ENCODE measurements at places on chromosomes 16 and 17.
A peak's percentile ranks its signal among the peaks of the same experiment; 100 is the strongest.

- no peak for DNase-seq
These were observed 23.2 kb upstream of the SLC5A11 start for GRCh38 chr16:24822542-24822941.

- DNase-seq = no peak
These were observed 158.6 kb downstream of the AXIN2 start for GRCh38 chr17:65402513-65403496.

DNA sequence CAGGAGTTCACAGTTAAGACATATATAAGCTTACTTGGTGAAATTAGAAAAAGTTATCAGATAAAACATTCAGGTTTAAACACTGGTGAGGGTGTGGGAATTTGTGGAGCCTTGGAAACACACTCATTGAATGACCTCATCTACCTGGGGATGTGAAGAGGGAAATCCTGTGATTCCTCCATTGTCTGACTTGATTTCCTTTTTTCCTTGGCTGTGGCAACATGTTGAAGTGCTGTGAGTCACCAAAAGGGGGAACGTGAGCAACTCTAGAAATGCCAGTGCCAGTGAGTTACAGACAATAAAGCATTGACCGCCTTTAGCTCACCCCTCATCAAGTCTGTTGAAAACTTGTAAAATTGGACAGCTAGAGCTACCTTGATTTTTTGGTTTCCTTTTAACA is 1.8 kb downstream of the HMOX2 start:
- no peak for DNase-seq

DNA sequence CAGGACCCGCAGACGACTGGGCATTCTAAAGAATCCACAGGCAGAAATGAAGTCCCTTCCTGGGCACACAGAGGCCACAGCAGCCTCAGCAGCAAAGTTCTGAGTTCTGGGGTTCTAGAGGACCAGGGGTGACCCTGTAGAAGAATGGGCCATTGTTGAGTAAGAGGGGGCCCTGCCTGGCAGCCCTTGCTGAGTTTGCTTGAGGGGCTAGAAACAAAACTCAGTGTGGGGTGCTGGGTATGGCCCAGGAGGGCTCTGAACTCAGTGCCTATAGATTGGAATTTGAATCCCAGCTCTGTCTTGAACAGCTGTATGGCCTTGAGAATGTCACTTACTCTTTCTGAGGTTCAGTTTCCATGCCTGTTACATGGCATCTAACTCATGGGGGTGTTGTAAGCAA is at the start of gene PDILT:
Gene PDILT (minus strand): TSS at position 101 of the 400 bp plus-strand sequence. CDS start 5,437 bp downstream, outside the sequence.
- no peak for DNase-seq

DNA sequence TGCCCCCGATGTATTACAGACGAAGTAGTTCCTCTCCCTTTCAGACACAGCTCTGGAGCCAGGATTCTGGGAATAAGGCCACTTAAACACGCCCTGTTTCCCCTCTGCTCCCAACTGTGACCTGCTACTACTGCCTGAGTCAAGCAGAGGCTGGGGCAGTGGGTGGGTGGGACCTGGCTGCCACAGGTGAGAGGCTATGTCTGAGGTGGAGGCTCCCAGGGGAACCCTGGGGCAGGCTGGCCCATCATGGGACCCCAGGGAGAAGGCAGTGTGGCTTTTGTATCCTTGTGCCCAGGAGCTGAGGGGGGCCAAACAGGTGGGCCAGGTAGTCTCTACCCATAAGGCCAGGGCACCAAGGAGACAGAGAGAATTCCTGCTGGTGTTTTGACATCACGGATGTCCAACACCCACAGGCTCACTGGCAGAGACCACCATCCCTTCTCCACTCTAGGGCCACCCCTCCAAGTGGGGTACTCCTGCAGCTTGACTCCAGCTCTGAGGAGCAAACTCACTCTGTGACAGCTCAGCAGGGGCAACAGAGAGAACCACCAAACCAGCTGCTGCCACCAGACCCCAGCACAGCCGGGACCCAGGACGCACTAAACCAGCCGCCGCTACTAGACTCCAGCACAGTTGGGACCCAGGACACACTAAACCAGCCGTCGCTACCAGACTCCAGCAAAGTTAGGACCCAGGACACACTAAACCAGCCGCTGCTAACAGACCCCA is 105.3 kb upstream of the SMURF2 start:
- no peak for DNase-seq

DNA sequence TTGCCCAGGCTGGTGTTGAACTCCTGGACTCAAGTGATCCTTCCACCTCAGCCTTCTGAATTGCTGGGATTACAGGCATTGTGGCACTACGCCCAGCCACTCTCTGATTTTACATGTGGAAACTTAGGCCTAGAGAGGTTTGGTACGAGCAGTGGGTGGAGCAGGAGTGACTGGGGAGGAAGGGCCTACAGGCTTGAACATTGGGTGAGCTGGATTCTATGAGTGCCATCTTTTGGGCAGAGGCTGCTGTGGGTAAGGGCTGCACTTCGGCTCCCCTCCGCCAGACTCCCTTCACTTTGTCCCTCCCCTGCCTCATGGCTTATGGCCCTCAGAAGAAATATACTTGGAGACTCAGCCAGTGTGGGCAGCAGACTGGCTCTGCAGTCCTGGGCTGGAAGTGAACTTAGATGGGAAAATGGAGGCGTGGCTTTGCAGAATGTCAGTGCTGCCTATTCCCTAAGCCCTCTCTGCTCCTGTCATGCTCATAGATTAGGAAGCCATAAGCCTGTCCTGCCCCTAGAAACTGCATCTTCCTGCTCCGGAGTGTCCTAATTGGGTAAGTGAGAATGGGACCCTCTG is 9.5 kb upstream of the MRC2 start:
- no peak for DNase-seq

DNA sequence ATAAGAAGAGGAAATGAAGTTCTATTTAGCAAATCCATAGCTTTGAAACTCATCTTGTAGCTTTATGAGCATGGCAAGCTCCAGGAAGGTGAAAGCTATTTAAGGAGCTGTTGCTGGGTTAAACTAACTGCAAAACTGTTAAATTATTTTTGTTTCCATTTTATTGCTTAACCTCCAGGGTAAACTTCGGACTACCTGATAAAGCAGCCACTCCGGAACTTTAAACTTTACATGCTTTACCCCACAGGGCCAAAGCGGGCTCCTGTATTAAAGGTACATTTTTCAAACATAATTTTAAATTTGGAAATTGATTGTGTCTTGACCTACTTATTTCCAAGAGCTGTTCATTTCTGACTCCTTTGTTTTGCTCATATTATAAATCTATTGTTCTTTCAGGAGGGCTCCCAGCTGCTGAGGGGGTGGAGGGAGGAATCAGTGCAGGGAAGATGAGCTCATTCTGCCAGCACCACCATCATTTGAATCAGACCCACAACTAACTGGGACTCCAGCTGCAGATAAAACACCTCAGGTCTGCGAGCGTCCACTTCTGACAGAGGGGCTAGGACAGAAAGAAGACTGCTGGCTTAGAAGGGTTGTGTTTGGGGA is 157.9 kb downstream of the IRX3 start:
- no peak for DNase-seq

- peak; percentile 59 for DNase-seq
These were observed 24.2 kb downstream of the FAM117A start for GRCh38 chr17:49739641-49740271.

DNA sequence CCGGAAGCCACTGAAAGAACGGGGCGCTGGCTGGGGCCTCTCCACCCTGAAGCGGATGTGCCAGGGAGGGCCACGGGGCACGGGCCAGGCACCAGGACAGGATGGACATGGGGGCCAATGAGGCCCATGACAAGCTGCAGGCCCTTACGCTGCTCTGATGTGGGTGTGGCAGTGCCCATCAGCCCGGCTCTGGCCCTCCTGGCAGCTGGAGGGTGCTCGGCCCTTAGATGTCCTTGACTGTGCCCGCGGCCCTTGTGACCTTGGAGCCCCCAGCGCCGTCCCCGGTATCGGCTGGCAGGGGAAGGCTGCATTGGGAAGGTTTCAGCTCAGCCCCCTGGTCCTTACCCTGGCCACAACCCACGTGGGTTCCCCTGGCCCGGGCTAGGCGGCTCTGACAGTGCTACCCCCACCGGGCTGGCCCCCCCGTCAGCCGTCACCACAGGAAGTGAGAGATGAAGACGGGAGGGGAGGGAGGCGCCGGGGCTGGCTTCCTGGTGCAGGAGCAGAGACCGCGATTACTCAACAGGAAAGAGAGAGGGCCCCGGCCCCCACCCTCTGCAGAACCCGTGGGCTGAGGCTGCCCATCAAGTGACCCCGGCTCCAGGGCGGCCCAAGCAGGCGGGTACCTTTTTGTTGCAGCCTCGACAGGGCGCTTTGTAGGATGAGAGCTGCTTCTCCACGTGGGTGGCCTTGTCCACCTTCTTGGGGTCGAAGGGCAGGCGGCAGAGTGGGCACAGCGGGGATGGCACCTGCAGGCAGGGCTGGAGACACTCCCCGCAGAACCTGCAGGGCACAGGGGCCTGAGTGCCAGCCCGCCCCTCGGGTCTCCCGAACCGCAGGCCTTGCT is 5.3 kb downstream of the RNF166 start:
- DNase-seq = peak; percentile 82

DNA sequence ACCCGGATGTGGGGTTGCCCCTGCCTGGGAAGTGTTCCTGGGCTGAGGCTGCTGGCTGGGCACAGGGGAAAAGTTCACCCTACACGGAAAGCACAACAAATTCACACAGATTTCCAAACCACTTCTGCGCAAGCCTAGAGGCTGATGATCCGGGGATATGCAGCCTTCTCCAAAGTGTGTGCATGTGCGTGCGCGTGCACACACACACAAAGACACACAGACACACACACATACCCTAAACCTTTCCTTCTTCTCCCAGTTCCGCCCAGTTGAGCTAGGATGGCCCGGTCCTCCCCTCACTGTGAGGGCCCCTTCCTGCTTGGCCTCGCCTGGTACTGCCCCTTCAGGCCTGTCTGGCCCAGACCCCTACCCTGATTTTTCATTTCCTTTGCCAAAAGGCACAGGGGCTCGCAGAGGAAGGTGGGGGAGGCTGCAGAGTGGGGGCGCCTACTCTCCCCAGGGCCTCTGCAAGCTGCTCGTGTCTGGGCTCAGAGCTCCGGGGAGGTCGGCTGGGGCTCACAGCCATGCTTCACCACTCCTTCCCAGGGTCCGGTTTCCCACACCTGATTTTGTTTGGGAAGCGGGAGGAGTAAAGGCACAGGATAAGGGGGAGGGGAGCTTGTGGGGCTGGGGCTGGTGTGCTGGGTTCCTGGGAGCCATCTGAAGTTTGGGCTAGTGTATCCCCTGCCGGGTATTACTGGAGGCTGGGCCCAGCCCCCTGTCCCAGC is 144.7 kb downstream of the ENGASE start:
- no peak for DNase-seq

GRCh38 chr16:63737633-63738032 is 1384.2 kb downstream of the CDH11 start:
- no peak for DNase-seq

DNA sequence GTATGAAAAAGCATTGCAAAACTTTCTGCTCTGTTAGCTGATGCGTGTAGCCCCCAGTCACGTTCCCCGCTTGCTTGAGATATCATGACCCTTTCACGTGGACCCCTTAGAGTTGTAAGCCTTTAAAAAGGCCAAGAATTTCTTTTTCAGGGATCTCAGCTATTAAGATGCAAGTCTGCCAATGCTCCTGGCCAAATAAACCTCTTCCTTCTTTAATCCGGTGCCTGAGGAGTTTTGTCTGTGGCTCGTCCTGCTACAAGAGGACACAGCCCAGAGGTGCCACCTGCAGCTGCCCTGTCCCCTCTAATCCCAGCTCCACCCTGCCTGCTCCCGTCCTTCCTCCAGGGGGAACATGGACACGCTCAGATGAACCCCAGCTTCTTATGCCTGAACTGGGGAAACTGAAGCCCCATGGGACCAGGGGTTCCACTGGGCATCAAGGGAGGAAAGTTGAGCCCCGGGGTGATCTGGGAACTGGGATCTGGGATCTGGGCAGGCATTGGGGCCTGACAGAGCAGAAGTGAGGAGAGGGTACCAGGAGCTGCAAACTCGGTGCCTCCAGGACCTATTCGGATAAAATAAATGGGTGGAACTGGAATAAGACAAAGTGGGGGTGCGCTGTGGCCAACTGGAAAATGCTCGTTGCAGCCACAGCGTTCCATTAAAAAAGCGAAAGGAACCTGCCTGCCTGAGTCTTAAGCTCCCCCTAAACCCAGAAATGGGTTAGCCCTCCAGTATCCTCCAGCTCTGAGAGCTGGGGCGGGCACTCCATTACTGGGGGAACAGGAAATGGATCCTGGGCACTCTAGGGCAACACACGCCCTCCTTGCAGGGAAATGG is 19.7 kb downstream of the QPRT start:
- no peak for DNase-seq

GRCh38 chr16:4450430-4450829 is 24.0 kb downstream of the NMRAL1 start:
- no peak for DNase-seq

DNA sequence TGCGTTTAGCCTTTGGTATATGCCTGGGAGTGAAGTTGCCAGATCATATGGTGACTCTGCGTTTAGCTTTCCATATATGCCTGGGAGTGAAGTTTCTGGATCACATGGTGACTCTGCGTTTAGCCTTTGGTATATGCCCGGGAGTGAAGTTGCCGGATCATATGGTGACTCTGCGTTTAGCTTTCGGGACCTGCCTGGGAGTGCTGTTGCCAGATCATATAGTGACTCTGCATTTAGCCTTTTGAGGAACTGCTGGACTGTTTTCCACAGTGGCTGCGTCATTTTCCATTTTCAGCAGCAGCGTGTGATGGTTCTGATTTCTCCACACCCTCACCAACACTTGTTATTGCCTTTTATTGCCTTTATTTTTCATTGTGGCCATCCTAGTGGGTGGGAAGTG is 73.0 kb downstream of the OR1D5 start:
- DNase-seq = no peak

DNA sequence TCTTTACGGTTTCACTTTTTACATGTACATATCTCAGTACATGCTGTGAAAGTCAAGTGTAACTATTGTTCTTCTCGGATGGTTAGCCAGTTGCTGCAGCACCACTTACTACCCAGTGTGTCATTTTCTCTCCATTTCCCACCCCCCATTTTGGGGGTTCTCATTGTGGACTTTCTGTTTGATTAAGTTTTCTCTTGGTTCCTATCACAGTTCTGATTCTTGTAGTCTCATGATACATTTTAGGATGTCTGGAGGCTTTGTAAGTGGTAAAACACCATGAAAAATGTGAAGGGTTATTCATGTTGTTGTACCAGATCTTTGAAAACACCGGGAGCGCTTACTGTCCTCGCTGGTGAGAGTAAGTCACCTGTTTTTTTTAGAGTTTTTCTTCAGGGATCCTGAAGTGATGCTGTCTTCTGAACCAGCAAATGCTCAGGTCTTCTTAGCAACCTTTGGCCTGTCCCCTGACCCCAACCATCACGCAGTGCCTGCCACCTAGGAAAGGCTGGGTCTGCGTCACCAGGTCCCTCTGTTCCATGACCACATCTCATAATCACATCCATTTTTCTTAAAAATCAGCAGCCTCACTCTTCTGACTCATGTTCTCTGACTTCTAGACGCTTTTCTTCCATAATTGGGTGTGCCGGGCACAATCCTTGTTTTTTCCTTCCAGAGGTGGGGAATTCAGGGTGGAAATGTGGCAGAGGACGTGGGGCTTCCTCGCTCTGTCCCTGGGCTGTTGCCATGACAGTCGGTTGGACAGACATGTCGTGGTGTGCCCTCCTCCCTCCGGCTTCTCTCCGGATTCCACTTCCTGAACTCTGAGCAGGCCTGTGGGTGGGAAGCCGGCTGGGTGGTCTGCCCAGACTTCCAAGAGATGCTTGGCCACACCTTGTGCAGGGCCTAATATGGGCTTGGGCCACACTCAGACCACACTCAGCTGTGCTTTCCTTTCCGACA is 102.6 kb downstream of the NTN1 start:
- DNase-seq = no peak
